HS-5 (cell line): ENCODE measurements at places on chromosomes 3 and 15.

GRCh38 chr15:101652786-101653430, 727 bp upstream of the TM2D3 start:
- no peak for DNase-seq

- no peak for DNase-seq
These were observed 114.7 kb downstream of the GADL1 start for GRCh38 chr3:30779686-30780287.

- DNase-seq: no peak
These were observed 45.6 kb downstream of the CCDC12 start for GRCh38 chr3:46930945-46931403.

DNA sequence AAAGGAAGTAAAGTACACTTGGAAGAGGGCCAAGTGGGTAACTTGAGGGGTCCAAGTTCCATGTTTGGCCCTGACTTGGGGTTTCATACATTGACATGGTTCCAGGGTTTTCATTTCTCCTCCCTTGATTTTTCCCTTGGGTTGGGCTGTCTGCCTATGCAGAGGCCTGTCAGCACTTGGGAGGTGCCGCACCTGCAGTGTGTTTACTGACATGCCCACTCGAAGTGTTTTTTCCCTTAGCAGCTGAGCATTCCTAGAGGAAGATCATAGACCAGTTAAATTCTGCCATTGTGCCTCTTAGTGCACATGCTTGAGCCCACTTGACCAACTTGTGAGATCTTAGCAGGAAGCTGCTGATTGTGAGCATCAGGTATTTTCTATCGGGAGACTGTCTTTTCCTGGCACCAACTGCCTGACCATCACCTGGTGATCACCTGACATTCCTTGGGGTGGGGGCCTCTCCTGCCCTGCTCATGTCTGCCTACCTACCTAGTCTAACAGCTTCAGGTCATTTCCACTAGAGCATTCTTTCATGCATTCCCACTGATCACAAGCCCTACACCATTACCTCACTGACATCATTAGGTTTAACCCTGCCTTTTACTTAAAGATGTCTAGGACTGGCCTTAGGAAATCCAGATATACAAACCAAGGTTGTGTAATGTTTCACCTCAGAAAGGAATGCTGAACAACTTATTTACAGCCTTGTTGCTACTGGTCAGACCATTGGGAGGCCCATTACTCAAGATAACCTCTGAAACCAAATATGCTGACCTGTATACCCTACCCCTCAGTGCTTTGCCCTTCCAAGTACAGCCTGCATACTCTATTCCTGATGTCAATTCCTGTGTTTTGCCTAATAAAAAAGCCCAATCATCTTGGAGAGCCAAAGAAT, 68.3 kb downstream of the CD47 start:
- DNase-seq: no peak

- DNase-seq: no peak
These were observed 488.8 kb downstream of the FOXP1 start for GRCh38 chr3:71094658-71095209.

DNA sequence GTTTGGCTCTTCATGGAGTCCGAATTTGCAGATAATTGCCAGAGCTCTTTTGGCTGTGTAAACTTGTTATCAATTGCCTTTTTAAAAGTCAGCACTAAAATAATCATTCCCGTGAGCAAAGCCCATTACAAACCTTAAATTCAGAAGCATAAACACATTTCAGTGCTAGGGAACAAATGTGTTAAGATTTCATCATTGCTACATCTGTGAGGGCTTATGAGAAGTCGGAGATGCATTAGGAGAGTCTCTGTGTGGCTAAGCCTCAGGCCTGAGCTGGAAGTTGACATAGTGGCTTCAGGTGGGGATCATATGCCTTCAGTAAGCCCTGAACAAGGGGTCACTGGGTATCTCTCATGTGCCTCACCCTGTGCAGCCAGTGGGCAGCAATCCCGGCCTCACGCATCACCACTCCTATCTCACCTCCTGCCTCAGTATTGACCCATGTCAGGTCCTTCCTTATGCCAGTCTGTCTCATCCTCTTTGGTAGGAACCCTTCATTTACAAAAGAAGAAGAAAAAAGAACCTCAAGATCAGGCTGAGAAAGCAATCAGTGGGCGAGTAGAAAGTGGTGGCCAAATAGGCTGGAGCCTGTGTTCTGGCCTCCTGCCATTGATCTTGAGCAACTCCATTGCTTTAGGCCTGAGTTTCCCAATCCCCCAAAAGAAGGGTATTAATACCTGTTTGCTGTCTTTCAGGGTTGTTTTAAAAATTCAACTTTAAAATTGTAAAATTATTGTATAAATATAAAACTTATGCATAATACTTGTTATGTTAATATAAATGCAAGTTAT, 233.5 kb downstream of the IL20RB start:
- no peak for DNase-seq
